Right renal cortex interstitium (tissue), 3 donors: ENCODE measurements at places on chromosomes 3 and 15. TPM values are rescaled to one million over a fixed set of nuclear protein-coding genes. Genes with fewer than 3 reads are reported as not detected.

GRCh38 chr15:58243070-58243469 is 104.9 kb downstream of the AQP9 start:
- no peak for DNase-seq

DNA sequence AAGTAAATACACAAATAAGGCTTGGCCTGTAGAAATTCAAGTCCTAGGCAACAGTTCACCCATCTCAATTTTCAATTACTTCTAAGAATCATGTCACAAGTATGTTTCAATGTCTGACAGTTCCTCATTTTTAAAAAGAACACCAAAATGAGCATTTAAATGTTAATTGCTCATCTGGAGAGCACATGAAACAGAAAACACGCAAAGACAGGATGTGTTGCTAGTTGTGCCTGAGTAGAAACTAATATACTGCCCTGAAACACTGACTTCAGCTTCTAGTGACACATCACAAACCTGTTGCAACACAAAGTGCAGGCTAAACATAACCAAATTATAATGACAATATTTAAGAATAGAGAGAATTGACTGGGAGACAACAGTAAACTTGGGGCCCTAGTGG is 167.3 kb upstream of the THBS1 start:
- DNase-seq, result no peak

DNA sequence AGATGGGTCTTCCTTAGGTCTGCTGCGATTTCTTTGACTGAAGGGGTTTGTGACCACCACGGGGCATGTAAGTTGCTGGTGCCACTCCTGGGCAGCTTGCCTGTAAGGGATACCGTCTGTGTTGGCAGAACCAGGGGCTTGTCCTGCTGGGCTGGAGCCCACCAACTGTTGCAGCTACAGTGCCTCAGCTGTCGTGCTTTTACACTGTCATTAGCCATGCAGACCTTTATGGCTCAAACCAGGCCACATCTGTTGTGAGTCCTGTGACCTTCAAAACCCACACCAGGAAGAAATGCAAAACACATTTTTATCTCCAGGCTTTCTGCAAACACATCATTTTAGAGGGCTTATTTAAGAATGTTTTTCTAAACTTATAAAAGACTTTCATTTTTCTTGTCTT is 168.7 kb downstream of the PTPRG start:
- DNase-seq, result no peak

DNA sequence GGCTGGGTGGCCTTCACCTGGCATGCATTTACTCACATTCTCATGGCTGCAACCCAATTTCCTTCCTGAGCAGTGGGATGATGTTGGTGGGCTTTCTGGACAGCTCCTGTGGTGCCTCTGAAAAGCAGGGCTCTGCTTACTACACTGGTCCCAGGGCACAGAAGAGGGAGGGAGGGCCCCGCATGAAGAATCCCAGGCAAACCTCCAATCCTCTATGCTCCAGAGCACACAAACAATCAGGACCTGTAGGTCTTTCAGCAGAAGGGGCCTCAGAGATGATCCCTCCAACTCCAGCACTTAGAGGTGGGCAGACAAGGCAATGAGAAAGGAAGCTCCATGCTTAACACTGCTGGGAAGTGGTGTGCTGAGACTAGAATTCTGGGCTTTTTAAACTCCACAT is 231.7 kb upstream of the ICE2 start:
- no peak for DNase-seq

DNA sequence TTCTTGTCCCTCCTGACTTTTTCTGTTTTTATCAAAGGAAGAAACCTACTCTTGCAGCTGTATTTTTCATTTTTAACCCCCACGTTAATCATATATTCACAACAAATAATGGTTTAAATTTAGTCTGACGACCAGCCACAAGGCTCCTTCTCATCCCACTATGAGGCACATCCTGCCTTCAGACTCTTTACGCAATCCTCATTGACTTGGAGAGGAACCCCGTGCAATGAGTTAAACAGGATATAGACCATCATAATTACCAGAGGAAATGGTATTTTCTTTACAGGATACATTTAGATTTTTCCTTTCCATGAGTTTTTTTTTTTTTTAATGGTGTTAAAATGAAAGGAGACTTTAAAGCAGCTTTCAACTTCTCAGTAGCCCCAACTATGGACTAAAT is 68.5 kb downstream of the WWTR1 start:
- DNase-seq, result no peak

- DNase-seq, result no peak
Measured at GRCh38 chr3:128573160-128573559, 77.5 kb downstream of the RPN1 start.

- no peak for DNase-seq
Measured at GRCh38 chr15:57215881-57216280, 160.4 kb upstream of the CGNL1 start.

DNA sequence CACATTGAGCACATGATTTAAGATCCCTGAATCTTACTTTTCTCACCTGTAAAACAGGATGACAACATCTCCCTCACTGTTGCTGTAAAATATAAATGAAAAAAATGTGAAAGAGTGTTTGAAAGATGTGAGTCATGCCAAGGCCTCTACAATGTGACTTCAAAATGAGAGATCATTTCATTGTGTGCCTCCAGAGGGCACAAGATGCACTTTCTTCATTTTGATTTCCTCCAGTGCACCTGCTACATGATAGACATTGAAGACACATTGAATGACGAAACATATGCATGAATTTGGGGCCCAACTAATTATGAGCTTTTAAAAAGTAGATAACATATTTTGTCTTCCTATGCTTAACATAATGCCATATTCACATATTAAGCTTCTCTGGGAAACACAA is 170.3 kb downstream of the MOBP start:
- no peak for DNase-seq

- no peak for DNase-seq
Measured at GRCh38 chr3:6182476-6182875, 678.4 kb upstream of the GRM7 start.

GRCh38 chr3:151557068-151557840 is 96.4 kb upstream of the IGSF10 start:
- no peak for DNase-seq

DNA sequence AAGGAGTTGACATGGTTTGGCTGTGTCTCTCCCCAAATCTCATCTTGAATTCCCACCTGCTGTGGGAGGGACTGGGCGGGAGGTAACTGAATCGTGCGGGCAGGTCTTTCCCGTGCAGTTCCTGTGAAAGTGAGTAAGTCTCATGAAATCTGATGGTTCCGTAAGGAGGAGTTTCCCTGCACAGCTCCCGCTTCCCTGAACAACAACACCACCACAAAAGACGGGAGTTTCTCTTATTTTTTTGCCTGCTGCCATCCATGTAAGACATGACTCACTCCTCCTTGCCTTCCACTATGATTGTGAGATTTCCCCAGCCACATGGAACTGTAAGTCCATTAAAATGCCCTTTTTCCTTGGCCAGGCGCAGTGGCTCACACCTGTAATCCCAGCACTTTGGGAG is 22.7 kb downstream of the XXYLT1 start:
- DNase-seq, result no peak

DNA sequence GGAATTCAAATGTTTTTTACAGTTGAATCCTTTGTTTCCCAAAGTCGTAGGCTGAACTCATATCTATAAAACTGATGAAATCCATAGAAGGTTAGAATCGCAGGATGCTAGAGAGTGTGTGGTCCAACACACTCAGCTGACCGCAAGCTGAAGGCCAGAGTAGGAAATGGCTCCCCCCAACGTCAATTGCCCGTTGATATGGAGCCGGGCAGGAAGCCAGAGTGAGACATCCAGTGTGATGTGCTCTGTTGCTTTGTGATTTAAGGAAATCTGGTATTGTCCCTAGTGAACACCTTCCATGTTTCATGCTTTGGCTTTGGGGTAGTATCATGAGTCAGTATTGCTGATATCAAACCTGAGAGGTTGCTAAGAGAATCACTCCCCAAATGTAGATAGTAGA is 5.8 kb upstream of the MEX3B start:
- no peak for DNase-seq

DNA sequence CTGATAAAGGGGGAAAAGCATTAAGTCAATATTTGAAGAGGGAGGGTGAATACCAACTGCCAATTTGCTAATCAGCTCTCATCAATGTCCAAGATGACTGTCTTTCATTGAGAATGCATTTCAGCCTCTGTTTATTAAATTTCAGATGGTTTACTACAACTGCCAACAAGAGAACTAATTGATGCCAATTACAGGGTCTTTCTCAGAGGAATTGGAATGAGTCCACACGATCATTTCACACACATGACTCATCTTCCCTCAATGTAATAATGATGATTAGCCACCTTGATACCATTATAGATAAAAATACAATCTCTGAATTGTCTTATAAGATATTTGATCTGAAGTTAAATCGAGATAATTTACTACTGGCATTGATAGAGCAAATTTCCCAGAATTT is 1274.4 kb downstream of the ROBO2 start:
- no peak for DNase-seq

Gene PLA2G4E
- polyA plus RNA-seq, result not detected

Gene LDHAL6B
- 0.10 TPM for polyA plus RNA-seq

Gene COL7A1
- 12.9 TPM for polyA plus RNA-seq

- no peak for DNase-seq
Measured at GRCh38 chr3:110414855-110415254, 656.8 kb upstream of the NECTIN3 start.

Gene SAMMSON
- polyA plus RNA-seq, result 0.10 TPM

Gene CAMKV
- not detected for polyA plus RNA-seq

DNA sequence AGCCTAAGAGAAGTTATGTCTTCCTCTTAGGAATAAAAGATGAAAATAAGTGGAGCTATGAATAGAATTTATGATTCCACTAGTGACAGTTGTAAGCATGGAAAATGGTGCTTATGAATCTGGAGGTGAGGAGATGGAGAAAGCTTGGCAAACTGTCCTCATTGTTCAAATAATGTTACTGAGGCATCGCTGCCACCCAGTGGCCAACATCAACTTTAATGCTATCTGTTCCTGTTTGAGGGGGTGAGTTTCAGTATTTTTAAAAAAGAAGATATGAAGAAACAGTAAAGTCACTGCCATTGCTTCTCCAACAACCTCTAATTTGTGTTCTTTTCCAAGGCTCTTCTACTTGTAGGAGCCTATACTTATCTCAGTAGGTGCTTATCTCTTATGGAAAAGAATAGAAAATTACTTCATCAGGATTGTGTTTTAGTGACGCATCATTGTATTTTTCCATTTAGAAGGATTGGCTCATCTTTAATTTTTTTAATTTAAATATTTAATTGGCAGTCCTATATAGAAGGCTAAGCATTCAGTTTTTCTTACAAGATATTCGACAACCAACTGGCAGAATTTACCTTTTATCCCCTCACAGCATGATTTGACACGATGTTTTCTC is 260.4 kb upstream of the P2RY1 start:
- no peak for DNase-seq

GRCh38 chr3:185549651-185550111 is 2.7 kb downstream of the LIPH start:
- DNase-seq, result no peak

DNA sequence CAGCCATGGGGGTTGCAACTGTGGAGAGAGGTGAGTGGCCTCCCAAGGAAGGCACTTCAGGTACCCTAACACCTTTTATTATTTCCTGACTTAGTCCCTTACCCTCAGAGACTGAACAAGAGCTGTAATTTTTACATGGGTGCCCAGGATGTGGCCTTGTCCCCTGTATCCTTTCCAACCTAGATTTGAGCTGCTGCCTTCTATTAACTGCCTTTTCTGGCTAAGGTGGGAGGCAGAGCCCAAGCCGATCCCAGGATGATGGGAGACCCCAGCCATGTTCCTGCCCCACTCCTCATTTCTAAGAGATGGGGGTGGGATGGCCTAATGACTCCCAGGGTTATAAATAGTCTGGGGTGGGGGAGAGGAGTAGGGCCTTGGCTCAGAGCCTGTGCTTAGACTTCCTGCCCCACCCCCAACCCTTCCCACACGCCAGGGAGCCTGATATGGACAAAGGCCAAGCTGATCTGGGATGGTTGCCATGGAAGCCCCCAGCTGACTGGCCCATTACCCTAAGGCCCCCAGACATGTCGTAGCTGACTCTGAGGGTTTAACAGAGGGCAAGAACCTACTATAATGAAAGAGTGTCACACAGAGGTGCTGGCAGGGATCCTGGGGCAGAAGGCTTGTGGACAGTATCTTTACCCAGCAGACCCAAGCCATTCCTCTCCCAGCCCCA is 1.9 kb downstream of the KLHDC8B start:
- DNase-seq, result peak; percentile 61

DNA sequence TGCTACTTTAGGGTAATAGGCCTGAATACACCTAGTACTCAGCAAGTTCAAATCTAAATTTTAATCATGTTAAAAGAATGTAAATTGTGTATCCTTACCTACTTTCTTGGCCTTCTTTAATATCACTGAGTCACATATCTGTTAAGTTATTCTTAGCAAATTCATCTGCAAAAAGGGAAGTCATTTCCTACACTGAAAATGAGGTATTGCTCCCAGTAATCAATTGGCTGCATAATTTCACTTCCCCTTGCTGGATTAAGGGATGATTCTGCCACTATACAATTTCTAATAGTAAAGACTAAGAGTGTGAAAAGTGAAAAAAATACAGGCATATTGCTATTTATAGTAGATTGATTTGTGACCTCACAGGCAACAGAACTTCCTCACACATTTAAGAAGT is 47.8 kb downstream of the CCDC54 start:
- no peak for DNase-seq

DNA sequence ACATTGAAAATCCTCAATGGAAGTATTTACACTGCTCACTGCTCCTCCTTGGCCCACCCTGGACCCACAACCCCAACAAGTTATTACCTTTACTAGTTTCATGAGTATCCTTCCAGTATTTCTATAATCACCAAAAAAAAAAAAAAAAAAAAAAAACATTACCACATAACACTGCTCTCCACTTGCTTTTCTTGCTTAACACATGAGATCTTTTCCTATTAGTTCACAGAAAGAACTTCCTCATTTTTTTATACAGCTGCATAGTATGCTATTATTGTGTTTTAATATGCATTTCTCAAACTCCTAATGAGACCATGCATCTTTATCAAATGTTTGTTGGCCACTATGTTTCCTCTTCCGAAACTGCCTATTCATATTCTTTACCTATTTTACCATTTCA is 14.6 kb downstream of the GABPB1 start:
- no peak for DNase-seq

- DNase-seq, result no peak
Measured at GRCh38 chr3:126451511-126451910, 24.2 kb downstream of the ZXDC start.
